Mesenteric fat pad (tissue), 1 donor: ENCODE measurements at places on chromosomes 2 and 18. TPM values are rescaled to one million over a fixed set of nuclear protein-coding genes. Genes with fewer than 3 reads are reported as not detected.

Gene YIPF4
- 43.1 TPM for total RNA-seq

Gene IRS1
- 17.0 TPM for total RNA-seq

Gene KIF1A
- total RNA-seq, result not detected

Gene SYT4
- total RNA-seq, result not detected

- DNase-seq, result no peak
Observed at GRCh38 chr2:201203916-201204654, 21.1 kb downstream of the CASP10 start.

DNA sequence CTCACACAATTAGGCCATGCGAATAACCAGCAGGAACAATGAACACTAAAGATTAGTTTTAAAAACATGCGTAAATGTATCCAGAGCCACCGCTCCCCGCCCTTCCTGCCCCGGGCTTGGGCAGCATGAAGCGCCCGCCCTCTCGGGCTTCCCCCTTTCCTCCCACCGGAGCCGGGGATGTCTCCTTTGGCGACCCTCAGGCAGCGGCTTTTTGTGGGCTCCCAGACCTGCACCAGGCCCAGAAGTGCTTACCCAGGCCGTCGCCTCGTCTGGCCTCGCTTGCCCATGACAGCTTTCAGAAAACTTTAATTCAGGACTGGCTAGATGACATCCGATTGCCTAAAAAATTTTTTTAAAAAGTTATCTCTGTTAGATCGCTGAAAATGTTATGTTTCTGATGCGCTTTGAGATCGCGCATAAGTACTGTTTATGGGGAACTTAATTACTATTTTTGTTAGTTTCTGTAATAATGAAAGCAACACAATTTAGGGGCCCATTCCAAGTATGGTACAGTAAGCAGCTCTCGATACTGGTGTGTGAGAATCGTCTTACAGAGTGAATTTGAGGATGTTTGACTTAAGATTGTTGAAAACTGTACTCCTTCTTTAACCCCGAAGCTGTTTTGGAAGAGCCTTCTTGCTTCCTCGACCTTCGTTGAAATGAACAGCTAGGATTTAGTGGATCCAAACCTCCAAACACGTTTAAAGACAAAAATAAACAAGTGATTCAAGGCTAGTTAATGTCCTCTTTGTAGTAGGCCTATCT is 1.1 kb downstream of the MAP3K20 start:
- no peak for DNase-seq
